ENCODE measurements at places on chromosomes 13 and 19.

- DNase-seq, result peak; percentile 27
Observed at GRCh38 chr13:96822895-96823294, 171.4 kb downstream of the OXGR1 start.

DNA sequence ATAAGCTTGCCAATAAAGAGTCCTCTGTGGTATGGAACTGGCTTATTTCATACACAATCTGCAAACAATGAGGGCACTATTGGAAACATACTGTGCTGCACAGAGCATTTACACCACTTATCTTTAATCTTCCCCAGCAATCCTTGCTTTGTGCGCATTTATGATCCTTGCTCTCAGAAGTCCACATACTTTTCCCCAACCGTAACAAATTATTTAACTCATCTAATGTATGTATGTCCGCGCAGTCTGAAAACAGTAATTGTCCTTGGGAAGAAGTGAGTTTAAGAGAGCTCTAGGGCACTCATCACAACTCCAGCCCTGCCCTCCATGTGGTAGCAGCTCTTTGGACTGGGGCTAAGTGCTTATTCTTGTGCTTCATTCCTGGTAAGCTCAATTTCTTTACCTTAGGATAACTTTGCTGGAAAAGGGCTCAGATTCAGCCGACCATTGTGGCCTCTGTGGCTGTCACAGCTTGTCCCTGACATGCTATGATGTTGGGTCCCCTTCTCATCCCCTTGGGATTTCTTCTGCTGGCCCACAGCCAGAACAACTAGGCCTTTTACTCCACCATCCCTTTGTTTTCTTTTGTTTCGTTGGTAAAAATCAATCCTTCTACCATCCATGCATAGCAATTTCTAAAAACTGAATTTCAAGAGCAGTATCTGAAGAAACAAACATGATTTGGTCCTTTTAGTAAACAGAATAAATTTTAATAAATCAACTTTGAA, 152.7 kb downstream of the TNFRSF19 start:
- no peak for DNase-seq

DNA sequence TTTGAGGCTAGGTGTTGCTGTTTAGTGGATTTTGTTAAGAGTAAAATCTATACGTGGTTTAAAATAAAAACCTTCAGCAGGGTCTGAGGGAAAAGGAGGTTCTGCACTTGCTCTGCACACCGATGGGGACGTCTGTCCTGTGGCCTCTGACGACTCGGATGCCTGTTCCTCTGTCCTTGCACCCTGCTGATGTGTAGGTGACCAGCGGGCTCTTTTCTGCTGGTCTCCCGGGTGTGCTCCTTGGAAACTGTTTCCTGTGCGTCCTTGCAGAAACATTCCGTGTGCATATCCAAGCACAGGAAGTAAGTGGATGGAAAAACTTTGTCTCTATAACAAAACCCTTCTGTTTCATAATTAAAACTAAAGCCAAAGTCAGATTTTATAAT, 3.8 kb downstream of the ATP4B start:
- DNase-seq, result no peak

DNA sequence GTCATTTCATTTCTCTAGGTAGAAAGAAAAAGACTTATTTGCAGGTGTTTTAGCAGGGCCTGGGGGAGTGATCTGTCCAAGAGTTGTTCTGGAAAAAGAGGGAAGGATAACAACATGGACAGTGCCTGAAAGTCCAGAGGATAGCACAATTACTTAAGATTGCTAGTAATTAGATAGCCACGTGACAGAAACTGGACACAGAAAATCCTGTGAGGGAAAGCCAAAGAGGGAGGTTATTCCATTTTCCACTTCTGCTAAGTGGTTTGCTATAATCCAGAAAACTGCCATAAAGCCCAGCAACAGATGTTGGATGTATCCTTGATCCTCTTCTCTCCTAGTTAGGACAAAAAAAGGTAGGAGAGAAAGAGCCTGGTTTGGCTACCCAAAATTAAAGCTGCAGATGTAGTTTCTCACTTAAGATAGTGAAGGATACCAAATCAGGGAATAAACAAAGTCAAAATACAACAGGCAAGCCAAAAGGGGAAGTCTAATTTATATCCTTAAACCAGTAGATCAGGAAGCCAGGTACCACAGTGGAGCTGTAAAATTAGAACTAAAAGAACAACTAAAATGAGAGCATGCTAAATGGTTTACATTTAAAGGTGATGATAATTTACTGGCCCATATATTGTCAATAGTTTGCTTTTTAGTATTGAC, 140.2 kb downstream of the VWA8 start:
- no peak for DNase-seq

DNA sequence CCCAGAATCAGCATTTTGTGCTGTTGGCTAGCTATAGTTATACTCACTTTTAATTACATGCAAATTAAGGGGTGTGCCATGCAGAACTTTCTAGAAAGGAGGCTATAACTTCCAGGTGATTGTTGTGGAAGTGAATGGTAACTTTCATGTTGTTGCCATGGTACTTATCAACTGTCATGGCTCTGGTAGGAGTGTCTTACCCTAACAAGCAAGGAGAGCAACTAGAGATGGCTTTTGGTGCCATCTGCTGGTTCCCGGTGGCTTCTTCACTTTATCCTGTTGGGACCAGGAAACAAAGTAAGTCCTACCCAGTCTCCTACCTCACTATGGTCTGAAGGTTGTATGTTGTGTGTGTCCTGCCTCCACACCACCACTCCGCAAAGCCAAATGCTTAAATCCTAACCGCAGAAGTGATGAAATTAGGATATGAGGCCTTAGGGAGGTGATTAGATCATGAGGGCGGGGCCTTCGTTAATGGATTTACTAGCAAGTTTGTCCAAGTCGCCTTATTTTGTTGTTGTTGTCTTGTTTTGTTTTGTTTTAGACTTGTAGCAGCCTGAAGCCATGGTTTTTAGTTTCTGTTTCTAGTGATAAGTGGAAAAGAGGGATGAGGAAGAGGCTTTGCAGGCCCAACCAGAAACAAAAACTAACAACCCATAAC, 22.6 kb downstream of the FBXL12 start:
- DNase-seq, result peak; percentile 89

DNA sequence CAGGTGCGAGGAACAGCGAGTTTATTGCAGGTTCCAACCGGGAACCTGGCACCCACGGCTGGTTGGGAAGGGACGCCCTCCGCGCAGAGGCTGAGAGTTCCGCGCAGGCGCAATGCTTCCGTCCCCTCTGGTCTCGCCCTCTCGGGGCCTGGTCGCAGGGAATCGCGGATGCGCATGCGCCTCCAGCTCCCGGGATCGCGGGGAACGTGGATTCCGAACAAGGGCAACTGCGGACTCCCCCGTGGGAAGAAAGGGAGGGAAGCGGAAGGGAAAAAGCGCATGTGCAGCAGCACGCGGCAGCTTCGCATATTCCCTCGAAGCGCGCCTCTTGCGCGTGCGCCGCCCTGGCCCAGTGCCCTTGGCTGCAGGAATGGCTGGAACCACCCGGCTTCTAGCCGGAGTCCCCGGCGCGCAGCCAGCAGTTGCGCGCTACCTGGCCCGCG, 1.1 kb downstream of the TSSK6 start:
- no peak for DNase-seq

DNA sequence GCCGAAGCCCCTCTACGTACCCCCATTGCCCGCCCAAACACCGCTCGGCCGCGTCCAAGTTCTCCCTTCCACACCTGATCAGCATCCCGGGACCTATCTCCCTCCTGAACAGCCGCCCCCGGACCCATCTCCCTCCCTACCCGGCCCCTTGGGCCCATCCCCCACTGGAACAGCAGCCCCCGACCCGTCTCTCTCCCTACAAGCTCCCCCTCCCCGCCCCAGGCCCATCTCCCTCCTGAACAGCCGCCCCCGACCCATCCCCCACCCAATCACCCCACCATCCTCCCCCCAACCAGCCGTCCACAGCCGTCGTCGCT, 610 bp downstream of the ZSCAN1 start:
- DNase-seq, result no peak

DNA sequence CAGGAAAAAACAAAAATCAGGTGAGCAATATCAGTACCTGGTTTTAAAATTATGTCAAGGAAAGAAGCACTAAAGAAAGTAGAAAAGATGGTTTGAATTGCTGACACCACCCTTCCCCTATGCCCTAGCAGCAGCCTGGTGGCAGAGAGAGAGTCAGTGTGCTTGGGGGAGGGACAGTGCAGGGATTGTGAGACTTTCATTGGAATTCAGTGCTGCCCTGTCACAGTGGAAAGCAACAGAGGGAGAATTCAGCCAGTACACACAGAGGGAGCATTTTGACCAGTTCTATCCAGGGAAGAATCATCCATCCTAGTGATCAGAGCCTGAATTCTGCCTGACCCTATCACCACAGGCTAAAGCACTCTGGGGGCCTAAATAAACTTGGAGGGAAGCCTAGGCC, 222.4 kb upstream of the PCDH17 start:
- no peak for DNase-seq

- peak; percentile 70 for DNase-seq
Observed at GRCh38 chr19:55283548-55284377, at the start of gene BRSK1. BRSK1 (plus strand) TSS chr19:55283997; CDS start chr19:55284443, 446 bp downstream.

DNA sequence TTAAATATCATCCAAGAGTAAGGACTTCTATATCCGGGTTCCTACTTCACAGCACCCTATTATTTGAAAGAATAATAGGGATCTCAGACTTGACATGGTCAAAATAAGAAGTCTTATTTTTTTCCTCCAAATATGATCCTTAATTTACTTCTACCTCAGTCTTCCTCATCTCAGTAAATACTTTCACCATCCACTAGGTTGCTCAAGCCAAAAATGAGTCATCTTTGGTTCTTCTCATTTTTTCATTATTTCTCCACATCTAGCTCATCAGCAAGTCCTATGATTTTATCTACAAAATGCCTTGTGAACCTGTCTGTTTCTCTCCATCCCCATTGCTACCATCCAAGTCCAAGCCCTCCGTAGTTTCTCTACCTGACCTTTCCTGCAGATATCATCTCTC, 121.9 kb upstream of the GJB6 start:
- DNase-seq, result peak; percentile 71

GRCh38 chr19:53394522-53394973, 401 bp upstream of the ZNF765 start:
- peak; percentile 83 for DNase-seq

DNA sequence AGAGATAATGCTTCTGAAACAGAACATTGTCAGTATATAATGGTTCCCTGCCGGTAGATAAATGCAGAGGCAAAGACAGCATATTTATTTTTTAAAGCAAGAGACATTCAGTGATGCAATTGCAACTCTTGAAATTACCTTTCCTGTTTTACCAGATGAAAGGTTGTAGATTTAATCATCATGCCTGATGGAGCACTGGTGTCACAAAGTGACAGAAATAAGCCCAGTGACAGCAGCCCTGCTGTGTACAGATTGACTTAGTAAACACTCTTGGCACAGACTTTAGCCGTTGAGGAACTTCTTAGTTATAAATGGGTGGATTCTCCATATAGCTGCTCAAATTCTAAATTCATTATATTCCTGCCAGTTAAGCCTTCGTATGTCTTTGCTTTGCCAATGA, 172.5 kb downstream of the ITGBL1 start:
- no peak for DNase-seq

GRCh38 chr19:1407528-1408299, at the start of gene DAZAP1:
DAZAP1 (plus strand) TSS chr19:1407586; CDS start chr19:1407774, 188 bp downstream.
- DNase-seq, result peak; percentile 30

GRCh38 chr13:107534548-107534947, 680.8 kb downstream of the LIG4 start:
- DNase-seq, result no peak

DNA sequence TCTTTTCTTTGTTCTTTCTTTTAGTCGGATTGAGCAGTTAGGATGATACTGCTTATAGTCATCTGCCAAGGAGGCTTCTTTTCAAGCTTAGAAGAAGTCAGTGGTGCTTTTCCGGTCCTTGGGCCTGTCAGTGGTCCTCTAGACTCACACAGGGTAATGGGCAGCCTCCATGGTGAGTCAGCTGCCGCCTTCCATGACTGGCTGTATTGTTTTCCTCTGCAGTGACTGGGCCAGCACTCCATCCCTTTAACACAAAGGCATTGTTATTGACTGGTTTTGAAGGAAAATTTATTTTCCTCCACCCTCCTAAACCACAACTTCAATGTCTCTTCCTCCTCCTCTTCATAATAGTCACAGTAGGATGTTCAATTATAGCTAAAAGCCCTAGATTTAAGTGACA, 47.1 kb upstream of the CNMD start:
- DNase-seq, result peak; percentile 5

DNA sequence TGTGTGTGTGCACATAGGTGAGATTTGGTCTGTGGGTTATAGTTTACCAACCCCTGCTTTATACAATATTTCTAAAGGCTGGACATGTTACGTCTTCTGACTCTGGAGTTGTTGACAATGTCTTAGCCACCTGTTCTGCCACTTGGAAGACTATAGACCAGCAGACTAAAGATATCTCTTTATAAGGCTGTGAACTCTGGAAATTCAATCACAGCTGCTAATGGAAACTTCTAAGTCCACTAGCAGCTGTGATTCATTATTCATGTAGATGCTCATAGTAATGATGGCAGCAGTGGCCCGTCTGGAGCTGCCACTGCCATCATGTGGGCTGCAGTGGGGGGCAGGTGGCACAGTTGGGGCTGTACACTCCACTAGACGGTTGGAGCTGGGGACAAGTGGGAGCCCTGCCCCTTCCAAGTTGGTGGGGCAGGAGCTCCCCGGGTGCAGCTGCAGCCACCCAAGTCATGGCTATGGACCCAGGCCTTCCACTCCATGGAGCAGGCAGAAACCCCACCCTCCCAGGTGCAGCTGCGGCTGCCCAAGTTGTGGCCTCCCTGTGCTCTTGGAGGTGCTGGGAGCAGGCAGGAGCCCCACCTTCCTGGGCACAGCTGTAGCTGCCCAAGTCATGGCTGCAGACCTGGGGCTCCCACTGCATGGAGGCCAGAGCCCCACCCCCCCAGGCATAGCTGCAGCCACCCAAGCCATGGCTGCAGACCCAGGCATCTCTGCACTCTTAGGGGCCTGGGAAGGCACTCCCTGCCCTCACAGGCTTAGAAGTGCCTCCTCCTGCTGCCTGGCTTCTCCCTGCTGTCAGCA, 8.8 kb downstream of the IGFL4 start:
- DNase-seq, result no peak

DNA sequence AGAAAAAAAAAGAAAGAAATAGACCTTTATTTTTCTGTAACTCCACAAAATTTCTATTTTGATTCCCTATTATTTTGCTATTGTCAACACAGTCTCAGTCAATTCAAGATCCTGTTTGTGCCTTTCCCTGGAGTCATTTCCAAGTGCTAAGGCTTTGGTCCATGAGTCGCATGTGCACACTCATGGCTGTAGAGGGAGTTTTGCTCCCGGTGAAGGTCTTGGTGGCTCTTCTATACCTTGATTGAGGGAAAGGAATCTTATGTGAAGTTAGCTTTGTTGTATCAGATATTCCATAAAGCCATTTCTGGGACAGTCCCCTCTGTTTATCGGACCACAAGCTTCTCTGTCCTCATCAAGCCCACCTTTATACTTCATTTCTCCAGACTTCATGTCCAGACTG, 58.7 kb upstream of the ALOX5AP start:
- DNase-seq, result peak; percentile 71

DNA sequence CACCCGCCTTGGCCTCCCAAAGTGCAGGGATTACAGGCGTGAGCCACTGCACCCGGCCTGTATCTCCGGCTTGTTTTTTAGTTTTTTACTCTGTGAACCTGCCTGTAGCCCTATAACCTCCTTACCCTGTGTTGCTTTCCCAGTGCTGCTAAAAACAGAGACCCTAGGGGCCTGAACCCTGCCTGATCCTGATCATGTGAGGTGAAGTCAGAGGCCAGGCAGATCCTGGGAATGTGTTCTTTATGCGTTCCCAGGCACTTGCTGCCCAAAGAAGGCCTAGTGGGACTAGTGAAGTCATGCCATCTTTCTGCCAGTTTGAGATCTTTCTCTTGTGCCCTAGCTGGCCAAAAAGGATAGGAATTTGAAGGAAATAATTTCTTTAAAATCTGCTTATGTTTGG, 4.6 kb downstream of the UBA2 start:
- no peak for DNase-seq

GRCh38 chr13:27968316-27969081, 616 bp downstream of the CDX2 start:
- DNase-seq, result no peak

Measured in ELR (cell line).